ENCODE measurements at places on chromosomes 1 and 21. TPM values are rescaled to one million over a fixed set of nuclear protein-coding genes. Genes with fewer than 3 reads are reported as not detected.
A peak's percentile ranks its signal among the peaks of the same experiment; 100 is the strongest.

- H3K4me1 ChIP-seq, result no peaks in the 10 kb centered on the region
- H3K36me3 ChIP-seq, result no peaks in the 10 kb centered on the region
- no peak overlapping the region for H3K27ac ChIP-seq
- no peak for DNase-seq
These were observed 28.1 kb upstream of the B3GALNT2 start for GRCh38 chr1:235532360-235532759.

GRCh38 chr1:233940908-233941307, 36.4 kb downstream of the SLC35F3 start:
- H3K4me3 ChIP-seq, result no peak overlapping the region
- H3K36me3 ChIP-seq, result no peaks in the 10 kb centered on the region
- no peak overlapping the region for H3K27ac ChIP-seq
- DNase-seq, result no peak

DNA sequence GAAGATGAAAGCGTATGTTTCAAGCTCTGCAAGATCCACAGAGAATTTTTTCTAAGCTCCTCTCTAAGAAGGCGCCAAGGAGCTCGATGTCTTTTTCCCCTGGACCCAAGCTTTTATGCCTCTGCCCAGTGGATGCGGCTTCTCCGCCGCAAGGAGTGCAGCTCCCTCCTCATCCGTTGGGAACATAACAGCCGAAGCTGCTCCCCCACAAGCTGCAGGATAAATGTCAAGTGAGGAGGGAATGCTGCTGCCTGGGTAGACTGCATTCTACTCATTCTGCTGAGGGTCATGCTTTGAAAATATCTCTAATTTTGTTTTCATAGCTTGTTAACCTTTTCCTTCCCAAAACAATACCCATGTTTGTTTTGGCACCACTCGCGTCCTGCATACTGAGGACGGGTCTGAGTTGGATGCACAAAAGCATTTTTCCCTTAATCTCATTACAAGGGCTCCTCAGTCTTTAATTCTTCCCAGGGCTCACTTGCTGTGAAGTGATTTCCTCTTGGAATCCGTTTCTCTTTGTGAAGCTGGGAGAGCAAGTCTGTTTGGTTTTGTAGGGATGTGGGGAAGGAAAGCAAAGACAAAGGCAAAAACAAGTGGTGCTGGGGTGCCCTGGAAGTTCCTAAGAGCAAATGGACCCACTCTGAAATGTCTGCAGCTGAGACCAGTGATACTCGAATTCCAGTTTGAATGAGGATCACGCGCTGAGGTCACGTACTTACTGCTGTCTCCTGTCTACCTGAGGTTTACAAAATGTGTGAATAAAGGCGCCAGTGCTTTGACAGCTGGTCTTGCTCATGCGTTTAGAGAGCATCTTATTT, 134.0 kb upstream of the IRF2BP2 start:
- H3K27ac ChIP-seq, result no peak overlapping the region
- no peak for DNase-seq
- H3K4me1 ChIP-seq, result no peaks in the 10 kb centered on the region
- H3K27me3 ChIP-seq, result no peaks in the 10 kb centered on the region

GRCh38 chr21:15964236-15964855, 234.6 kb downstream of the USP25 start:
- H3K4me1 ChIP-seq, result no peaks in the 10 kb centered on the region
- H3K27ac ChIP-seq, result no peak overlapping the region
- no peaks in the 10 kb centered on the region for H3K36me3 ChIP-seq
- H3K27me3 ChIP-seq, result no peaks in the 10 kb centered on the region
- no peak for DNase-seq

DNA sequence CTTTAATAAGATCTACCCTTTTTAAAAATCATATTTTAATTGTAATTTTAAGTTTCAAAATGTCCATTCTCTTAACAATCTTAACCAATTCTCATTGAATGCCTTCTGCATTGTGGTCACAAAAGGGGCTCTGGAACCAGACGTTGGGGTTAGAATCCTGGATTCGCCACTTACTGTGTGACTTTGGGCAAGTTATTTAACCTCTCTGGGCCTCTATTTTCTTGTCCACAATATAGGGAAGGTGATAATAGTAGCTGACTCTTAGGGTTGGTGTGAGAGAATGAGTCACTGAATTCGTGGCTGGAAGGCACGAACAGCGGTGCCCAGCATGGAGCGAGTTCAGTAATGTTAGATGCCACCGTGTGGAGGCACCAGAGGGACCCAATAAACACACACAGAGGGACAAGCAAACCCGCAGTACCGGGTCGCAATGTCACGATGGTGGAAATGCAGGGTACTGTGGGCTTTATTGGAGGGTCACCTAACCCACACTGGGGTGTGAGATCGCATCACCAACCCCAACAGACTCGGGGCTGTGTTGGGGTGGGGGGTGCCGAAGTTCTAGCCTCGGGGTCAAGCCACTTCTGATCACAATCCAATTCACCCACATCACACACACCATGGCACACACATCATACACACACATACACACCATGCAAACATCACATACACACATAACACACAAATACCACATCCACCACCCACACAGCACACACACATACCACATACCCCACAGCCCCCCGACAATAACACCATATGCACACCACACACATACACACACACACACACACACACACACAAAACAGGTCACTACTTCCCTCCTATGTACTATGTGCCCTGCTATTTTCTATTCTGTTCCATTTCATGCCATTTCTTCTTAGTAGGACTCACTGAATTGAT, 27.0 kb upstream of the IFNAR2 start:
- H3K27me3 ChIP-seq, result no peaks in the 10 kb centered on the region
- no peaks in the 10 kb centered on the region for H3K36me3 ChIP-seq
- DNase-seq, result no peak
- H3K4me3 ChIP-seq, result no peak overlapping the region

DNA sequence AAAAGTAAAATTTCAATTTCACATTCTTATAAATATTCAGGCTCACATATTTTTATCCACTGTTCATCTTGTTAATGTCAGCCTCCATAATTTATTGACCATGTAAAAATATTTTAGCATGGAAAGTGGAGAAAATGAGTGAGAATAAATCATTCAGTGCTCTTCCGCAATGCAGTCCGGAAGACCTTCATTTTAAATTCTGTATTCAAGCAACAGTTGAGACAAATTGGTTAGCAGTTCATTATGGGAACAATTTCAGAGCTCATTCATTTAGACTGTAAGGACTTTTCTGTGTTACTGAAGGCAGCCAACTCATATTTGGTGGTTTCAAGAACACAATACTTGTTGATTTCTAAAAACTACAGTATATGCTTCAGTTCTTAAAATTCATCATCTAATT, 97.8 kb downstream of the TYW3 start:
- DNase-seq, result no peak
- H3K4me1 ChIP-seq, result no peaks in the 10 kb centered on the region
- H3K4me3 ChIP-seq, result no peak overlapping the region
- H3K27ac ChIP-seq, result no peak overlapping the region
- H3K27me3 ChIP-seq, result no peaks in the 10 kb centered on the region

DNA sequence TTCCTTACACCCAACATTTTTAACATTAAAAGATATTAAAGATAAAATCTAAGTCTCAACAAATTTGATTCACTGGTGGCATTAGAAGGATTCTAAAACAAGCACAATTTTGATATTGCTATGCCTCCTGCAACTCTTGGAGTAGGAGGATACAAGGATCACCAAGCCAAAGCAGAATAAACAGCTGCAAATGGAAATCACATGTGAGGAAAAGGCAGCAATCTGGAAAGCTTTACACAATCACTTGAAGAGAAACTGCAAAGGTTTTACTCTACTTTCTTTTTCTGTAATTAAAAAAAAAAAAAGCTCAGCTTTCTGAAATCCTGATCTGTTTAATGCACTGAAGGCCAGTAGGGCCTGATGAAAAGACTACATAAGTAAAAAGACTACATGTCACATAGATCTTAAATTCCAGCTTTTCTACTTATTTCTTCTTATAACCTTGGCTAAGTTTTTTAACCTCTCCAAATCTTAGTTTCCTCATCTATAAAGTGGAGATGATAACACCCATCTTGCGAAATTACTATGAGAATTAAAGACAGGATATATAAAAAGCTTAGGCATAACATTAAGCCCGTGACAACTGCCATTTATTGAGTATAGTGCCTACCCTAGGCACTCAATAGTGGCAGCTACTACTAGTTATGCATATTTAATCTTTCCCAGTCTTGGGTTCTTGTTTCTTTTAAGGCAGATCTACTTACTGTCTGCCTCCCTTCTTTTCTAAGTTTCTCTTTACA, 73.5 kb downstream of the EPS15 start:
- no peaks in the 10 kb centered on the region for H3K27me3 ChIP-seq
- H3K4me3 ChIP-seq, result no peak overlapping the region
- H3K27ac ChIP-seq, result no peak overlapping the region
- H3K36me3 ChIP-seq, result peaks cover 66% of the 10 kb centered on the region
- no peaks in the 10 kb centered on the region for H3K4me1 ChIP-seq
- DNase-seq, result no peak

DNA sequence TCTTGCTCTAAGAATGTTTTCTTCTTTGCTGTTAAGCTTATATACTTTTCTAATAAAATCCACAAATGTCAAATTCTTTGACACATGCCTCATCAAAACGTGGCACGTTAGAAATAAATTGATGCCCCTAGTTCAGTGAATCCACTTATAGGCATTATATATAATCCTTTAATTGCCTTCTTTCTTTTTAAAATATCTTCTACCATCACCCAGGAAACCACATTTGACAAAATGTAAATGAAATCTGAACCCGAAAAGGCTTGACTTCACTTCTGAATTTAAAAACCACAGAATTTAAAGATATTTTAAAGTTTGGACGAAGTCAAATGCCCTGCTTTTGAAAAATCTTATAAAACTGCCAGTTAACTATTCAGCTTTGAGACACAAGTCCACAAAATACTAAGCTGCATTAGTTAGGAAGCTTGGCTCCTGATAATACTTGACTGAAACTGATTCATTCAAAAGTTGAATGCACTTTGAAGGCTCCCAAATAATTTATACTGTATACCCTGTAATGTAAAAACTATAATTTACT, 22.4 kb upstream of the KIFAP3 start:
- no peak for DNase-seq
- no peaks in the 10 kb centered on the region for H3K36me3 ChIP-seq
- H3K27ac ChIP-seq, result no peak overlapping the region

- DNase-seq, result no peak
- no peaks in the 10 kb centered on the region for H3K36me3 ChIP-seq
- H3K27ac ChIP-seq, result peak overlapping the region; percentile 94
- H3K4me1 ChIP-seq, result peaks cover 58% of the 10 kb centered on the region
- peak overlapping the region; percentile 67 for H3K4me3 ChIP-seq
These were observed 1.8 kb downstream of the MX2 start for GRCh38 chr21:41363370-41364270.

GRCh38 chr1:60874718-60875117, 207.6 kb upstream of the NFIA start:
- H3K4me3 ChIP-seq, result no peak overlapping the region
- H3K4me1 ChIP-seq, result no peaks in the 10 kb centered on the region
- no peak overlapping the region for H3K27ac ChIP-seq
- no peaks in the 10 kb centered on the region for H3K36me3 ChIP-seq
- DNase-seq, result no peak

DNA sequence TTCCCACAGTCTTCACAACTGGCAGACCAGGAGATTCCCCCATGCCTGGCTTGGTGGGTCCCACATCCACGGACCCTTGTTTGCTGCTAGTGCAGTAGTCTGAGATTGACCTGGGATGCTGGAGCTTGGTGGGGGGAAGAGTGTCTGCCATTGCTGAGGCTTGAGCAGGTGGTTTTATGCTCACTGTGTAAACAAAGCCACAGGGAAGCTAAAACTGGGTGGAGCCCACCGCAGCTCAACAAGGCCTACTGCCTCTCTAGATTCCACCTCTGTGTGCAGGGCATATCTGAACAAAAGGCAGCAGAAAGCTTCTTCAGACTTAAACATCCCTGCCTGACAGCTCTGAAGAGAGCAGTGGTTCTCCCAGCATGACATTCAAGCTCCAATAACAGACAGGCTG, 177.3 kb upstream of the ETV3 start:
- H3K4me3 ChIP-seq, result no peak overlapping the region
- H3K27ac ChIP-seq, result no peak overlapping the region
- H3K4me1 ChIP-seq, result no peaks in the 10 kb centered on the region
- no peaks in the 10 kb centered on the region for H3K36me3 ChIP-seq
- peaks cover 17% of the 10 kb centered on the region for H3K27me3 ChIP-seq

- peaks cover 16% of the 10 kb centered on the region for H3K4me1 ChIP-seq
- no peaks in the 10 kb centered on the region for H3K36me3 ChIP-seq
- peaks cover 5% of the 10 kb centered on the region for H3K27me3 ChIP-seq
- H3K4me3 ChIP-seq, result peak overlapping the region; percentile 53
- no peak for DNase-seq
These were observed 401 bp downstream of the ERRFI1 start for GRCh38 chr1:8025671-8026144.

DNA sequence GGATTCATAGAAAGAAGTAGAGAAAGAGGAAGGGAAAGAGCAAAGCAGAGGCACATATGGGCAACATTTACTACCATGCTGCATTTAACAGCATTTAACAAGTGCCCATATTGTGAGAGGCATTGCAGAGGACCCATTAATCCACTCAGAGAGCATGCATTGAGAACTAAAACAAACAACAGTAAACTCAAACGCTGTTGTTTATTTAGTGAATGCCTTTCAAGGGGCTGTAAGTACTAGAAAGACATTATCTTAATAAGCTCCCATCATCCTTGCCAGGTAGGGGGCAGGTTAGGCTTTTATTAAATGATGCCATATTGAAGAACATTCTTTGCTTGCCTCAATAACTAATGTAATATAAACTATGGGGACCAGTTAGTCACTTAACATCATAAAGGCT, 254.3 kb upstream of the DAB1 start:
- no peaks in the 10 kb centered on the region for H3K4me1 ChIP-seq
- H3K4me3 ChIP-seq, result no peak overlapping the region
- no peak for DNase-seq
- no peak overlapping the region for H3K27ac ChIP-seq
- no peaks in the 10 kb centered on the region for H3K27me3 ChIP-seq

DNA sequence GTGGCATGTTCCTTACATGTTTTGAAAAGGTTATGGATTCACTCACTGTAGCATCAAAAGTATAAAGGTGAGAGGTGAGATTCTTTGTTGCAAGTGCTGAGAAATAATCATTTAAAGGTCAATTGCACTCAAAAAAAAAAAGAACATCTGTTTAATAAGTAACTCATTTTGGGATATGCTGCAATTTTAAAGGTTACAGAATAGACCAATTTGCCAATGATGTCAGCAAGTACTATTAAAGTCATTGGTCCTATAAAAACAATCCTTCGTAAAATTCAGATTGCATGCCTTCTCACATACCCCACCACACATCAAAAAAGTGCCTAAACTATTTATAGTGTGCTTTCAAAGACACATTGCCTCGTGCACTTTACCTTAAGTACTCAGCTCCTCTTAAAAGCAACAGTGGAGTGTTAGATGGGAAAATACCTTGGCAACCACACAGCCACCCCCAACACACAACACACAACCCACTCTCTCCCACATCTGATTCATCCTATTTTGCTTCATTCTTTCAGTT, 218.2 kb upstream of the ADGRL2 start:
- H3K36me3 ChIP-seq, result no peaks in the 10 kb centered on the region
- no peak for DNase-seq
- H3K4me1 ChIP-seq, result no peaks in the 10 kb centered on the region

GRCh38 chr1:186654741-186655140, 25.5 kb downstream of the PTGS2 start:
- no peaks in the 10 kb centered on the region for H3K27me3 ChIP-seq
- no peaks in the 10 kb centered on the region for H3K36me3 ChIP-seq
- H3K4me3 ChIP-seq, result no peak overlapping the region
- no peak overlapping the region for H3K27ac ChIP-seq
- DNase-seq, result no peak

TRIM63 gene
- total RNA-seq, result not detected

NCSTN gene
- 110 TPM for total RNA-seq

FNDC10 gene
- 1.4 TPM for total RNA-seq

DFFB gene
- total RNA-seq, result 20.7 TPM

ANKRD34A gene
- 2.8 TPM for total RNA-seq
